ENCODE measurements at places on chromosomes 5 and 9.

DNA sequence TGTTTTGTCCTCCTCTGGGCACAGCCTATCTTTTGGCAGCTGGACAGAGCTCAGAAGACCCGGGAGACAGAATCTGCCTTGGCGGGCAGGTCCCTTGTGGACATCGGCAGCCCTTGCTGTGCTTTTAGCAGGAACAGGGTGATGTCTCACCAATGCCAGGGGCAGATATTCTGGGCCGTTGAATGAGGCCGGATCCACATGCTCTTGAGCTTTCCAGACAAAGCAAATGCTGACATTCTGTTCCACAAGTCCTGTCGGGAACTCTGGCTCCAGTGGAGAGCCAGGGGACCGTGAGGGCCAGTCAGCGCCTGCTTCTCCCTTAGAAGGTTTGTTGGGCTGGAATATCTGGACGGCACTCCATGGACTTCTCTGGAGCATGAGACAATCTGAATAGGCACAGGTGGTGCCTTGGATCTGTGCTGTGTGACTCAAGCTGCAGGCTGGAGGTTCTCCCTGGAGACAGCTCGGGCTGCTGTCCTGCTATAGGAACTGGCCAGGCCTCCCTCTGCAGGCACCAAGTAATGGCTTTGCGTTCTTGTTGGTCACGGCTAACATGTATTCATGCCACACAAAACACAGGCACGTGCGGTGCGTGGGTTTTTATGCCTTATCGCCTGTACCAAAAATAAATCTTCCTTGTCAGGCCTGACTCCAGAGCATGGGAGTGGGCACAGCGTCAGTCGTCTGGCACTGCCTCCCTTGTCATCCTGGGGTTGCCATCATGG lies 80.3 kb downstream of the GADD45G start:
- no peak for DNase-seq

GRCh38 chr5:73605223-73606087 lies 20.5 kb upstream of the ARHGEF28 start:
- no peak for DNase-seq

DNA sequence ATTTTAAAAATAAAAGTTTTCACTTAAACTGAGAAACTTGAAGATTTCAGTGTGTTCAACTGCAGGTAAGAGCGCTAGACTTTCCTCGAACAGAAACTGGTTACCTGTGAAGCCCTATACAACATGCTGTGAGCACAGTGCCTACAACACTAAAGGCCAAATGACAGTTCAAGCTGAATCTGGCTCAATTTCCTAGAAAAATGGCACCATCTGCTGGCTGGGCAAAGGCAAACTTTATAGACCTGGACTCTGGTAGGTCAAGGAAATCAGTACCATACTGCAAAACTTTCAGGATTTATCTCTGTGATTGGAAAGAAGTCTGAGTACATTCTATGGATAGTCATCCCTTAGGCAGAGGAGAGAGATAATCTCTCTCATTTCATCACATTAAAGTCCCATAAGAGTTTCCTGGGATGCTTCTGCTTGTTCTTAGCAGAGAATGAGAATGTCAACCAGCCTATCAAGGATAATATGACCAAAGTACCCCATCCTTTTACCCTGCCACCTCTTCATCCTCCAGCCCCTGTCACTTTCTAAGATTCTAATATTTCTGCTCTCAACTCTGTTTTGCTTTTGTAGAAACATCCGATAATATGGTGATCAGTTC lies 31.8 kb upstream of the FOXB2 start:
- DNase-seq: peak; percentile 74

DNA sequence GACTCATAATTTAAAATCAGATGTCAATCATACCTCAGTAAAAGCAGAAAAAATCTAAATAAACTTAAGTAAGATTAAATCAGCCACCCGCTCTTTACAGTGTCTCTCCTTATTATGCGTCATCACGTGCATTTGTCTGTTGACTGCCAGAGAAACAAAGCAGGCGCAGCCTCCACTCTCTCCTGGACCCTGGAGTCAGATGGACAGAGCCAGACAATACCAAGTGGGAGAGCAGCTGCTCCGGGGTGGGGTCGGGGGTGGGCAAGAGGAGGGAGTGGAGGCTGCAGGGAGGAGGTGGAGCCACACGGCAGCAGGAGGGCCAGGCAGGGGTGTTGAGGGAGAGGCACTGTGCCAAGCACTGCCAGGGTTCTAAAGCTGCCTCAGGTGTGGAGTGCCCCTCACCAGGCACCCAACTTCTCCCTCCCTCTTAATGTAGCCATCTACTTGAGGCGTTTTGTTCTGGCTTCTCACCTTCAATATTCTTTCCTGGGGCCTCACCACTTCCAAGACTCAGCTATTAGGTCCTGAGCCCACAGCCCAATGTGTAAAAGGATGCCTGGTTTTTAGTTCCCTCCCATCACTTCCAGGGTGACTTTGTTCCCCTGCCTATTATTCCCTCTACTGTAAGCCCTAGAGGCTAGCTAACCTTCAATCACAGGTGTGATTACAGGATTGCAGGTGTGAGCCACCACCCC lies 96.3 kb downstream of the GLDC start:
- no peak for DNase-seq

DNA sequence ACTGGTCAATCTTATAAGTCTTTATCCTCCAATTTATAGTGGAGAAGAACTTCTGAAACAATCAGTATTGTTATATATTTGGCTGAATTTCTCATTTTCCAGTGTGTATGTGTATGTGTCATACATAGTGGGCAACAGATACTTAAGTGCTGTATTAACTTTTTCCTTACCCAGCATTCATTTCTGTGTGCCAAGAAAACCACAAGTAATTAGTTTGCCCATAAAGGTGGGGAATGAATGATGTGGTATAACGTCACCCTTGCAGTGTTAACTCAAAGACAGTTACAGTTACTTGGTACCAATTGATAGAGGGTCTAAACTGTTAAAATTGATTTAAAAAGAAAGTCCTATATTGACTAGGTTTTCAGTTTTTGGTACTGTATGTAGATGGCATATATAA lies 2.0 kb downstream of the OGN start:
- DNase-seq: no peak

DNA sequence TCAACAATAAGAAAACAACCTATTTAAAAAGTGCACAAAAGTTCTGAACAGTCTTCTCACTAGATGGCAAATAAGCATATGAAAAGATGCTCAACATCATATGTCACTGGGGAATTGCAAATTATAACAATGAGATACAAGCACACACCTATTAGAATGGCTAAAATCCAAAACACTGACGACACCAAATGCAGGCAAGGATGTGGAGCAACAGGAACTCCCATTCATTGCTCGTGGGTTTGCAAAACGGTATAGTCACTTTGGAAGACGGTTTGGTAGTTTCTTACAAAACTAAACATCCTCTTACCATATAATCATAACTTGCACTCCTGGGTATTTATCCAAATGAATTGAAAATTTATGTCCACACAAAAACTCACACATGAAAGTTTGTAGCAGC lies 100.9 kb upstream of the TBC1D2 start:
- DNase-seq: no peak

- peak; percentile 13 for DNase-seq
Measured at GRCh38 chr9:112411626-112412027, 31.7 kb downstream of the HSDL2 start.

- no peak for DNase-seq
Measured at GRCh38 chr5:88727705-88728313, 155.2 kb downstream of the MEF2C start.

- DNase-seq: peak; percentile 18
Measured at GRCh38 chr9:105281926-105282325, 37.5 kb downstream of the SLC44A1 start.

DNA sequence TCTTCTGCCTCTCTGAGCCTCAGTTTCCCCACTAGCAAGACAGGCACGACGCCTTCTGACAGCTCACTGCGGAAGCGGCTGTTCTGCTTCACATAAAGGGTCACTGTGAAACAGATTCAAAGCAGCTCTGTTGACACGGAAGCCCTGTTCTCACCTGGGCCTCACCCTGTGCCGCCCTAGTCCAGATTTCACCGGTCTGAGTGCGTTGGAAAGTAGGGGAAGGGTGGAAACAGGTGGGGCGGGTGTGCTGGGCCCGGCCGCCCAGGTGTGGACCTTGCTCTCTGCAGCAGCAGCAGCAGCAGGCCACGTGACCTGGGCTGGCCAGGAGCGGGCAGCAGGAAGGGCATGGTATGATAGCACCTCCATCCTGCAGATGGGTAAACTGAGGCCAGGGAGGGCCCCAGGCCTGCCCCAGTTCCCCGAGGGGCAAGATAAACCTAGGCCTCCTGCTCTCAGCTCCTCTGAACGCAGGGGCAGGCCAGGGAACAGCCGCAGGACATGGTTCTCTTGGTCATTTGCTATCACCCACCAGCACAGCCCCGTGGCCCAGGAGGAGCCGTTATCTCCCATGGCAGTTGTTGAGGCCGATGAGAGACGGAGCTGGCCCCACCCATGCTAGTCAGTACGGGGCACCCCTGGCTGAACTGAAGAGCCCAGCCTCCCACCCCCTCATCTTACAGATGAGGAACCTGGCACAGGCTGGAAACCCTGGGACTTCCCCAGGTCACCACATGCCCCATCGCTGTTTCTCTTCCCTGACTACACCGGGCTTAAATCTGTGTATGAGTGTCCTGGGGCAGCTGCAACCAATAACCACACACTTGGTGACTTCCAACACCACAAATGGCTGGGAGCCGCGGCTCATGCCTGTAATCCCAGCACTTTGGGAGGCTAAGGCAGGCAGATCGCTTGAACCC lies 12.1 kb downstream of the PTGES2 start:
- DNase-seq: no peak

DNA sequence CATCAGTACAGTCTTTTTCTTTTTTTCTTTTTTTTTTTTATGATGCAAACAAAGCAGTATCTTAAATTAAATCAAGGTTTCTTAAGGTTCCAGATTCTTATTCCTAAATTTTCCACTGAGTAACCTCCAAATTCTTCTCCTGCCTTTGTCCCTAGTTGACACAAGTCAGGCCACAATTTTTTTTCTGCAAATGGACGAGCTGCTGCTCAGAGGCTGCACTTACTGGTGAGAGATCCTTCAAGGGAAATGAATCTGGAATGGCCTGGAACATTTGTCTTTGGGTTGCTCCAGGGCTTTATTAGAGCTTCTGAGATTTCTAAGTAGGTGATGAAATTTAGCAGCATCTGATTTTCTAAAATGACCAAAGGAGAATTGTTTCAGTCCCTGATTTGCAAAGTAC lies 39.3 kb downstream of the PIK3R1 start:
- no peak for DNase-seq

DNA sequence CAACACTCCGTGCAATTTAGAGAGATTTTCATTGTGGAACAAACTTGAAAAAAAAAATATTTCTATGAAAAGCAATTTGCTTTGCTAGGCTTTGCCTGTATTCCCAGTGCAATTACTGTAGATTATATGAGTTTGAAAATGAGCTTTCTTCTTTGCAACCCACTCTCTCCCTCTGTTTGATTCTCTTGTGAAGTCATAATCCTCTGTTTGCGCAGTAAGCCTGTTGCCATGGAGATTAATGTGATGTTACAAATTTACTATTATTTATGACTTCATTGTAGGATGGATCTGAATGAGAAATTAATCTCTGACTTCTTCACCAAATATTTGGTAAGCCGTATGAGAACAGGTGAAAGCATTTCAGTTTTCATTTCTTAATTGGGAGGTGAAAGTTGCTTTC lies 320.3 kb downstream of the SPATA31D1 start:
- no peak for DNase-seq

GRCh38 chr9:84955155-84955554 lies 285.6 kb downstream of the NTRK2 start:
- DNase-seq: no peak

DNA sequence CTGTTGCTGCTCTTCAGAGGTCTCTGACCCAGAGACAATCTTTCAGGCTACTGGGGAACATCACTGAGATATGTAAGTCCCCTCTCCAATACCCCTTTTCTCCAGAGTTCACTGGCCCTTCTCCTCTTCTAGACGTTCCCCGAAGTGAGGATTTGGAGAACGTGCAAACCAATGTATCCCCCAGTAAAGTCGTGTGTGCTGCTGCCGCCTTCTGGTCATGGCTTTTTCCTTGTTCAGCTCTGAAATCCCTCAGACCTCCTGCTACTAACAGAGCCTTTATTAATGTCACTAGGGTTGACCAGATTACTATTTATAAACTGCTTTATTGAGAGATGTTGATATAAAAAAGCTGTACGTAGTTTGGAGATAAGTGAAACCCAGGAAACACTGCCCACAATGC lies 1028.6 kb downstream of the CDH9 start:
- no peak for DNase-seq

- DNase-seq: no peak
Measured at GRCh38 chr5:170756691-170757090, 26.8 kb upstream of the GABRP start.

DNA sequence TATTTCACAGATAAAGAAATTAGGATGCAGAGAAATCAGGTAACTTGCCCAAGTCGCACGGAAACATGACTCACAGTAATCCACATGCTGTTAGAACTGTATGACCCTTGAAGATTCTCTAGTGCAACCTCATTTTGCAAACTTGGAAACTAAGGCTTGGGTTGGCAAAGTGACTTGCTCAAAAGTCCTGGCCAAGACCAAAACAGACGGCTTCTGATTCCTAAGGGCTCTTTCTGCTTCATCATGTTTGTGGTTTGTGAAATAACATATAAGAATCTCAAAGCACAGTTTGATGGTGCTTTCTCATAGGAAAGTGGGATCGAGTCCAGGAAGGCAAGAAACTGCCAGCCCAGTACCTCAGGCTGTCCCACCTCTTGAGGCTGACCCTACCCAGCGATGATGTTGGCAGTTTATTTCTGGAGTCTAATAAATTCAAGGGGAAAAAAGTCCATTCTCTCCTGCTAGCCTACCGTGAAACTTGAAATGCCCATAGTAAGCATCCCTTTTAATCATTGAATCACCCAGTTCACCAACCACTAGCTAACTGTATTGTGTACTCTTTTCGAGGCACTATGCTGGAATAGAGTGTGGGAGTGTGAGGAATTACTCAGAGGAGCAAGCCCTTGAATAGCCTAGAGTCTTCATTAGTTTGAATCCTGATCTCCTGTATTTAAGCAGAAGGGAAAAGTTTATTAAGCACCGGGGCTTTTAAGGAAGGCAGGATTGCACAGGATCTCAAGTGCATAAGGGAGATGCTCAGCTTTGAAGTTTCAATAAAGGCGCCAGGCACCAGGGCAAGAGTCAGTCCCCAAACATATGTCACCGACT lies 14.1 kb downstream of the CAPSL start:
- DNase-seq: peak; percentile 57

DNA sequence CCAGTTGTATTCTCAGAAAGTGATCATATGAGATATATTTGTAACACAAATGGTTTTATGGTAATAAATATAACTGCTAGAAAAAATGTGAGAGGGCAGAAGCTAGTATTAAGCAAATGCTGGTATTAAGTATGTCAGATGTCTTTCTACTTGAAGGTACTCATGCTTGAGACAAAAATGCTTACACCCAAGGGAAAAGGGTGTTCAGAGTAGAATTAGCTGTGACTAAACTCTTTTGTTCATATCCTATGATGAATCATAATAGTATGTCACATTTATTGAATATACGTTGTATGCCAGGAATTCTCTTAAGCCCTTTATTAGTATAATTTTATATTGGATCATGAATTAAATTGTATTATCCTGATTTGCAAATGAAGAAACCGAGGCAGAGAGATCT lies 2.2 kb downstream of the ADGRV1 start:
- DNase-seq: no peak

DNA sequence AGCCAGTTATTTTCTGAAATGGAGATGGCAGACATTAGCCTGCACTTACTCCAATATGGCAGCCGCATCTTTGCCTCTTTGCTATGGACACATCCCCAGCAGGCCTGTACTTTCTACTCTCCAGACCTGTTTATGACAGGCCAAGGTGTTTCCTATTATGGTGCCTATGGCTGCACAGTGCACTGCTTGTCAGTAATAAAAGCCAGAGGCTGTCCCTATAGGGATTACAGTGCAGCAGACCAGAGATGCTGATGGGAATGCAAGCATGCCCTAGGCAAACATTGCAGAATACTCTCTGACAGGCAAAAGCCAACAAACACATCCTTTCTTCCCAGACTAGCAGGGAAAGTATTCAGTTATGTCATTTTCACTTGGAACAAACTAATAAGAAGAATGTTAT lies 442.9 kb downstream of the RAB3C start:
- DNase-seq: no peak

All from AG20443 (cell line).